ENCODE measurements at places on chromosomes 3 and 15.

- DNase-seq, result no peak
These were observed 171.5 kb downstream of the LRTM1 start for GRCh38 chr3:54756330-54756731.

DNA sequence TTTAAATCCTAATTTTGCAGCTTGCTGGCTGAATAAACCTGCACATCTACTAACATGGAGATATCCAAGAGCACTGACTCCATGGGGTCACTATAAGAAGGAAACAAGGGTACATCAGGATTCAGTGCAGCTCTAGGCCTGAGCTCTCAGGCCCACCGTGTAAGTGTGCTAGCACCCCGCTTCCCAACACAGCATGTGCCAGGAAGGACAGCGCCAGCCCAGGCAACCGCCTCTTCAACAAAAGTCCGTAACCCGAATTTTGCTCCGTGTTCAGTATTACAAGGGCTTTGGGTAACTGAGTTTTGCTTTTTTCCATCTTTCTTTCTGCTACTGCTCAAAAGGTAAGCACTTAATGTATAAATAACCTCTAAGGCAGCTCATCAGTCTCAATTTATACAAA is 89.8 kb downstream of the LRIG1 start:
- no peak for DNase-seq

DNA sequence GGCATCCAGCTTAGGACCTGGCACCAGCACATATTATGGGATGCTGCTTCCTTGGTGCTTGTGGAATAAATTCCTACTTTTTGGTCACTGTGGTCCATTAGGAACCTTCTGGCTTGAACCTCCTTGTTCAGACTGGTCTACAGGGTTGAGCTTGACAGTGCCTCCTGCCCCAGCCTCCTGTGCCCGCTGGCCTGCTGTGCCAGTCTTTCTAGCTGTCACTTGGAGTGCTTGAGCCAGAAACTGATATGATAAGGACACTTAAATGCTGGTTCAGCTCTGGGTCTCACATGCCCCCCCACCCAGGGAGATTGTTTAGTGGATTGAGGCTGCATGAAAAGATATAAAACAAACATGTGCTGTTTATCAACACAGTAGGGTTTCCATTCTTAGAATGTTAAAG is 147.8 kb downstream of the SLCO3A1 start:
- no peak for DNase-seq

- DNase-seq, result no peak
These were observed at the start of gene SAMMSON for GRCh38 chr3:69999140-70000027. Gene SAMMSON (plus strand): TSS chr3:69999733.

DNA sequence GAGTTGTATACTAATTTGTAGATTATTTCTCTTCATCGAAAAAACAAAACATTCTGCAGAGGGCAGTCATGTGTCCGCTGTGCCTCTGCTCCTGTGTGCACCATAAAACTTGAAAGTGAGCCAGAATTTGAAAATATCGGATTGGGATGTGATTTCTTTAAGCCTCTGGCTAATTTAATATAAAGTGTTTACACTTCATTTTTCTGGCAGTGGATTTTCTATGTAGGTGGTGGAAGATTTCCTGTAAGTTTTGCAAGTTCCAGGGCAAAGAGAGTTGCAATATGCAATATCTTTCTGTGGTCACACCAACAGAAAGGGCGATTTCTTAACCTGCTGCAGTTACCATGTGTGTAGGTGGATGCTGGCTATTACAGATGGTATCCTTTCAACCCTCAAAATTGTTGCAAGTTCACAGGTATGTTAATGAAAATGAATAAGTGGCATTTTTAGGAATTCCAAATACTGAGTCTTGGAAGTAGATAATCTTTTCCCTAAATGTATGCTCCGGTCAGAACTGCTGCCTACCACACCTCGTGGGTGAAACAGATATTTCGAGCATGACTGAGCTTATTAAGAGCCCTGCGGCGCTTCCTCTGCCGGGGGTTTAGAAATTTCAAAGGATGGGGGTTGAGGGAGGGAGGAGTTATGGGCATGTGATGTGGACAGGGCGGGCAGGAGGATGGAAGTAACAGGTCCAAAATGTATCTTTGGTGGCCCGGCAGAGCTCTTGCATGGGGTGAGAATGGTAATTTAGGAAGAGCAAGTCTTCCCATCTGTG is 134.0 kb downstream of the PGPEP1L start:
- DNase-seq, result peak; percentile 70

GRCh38 chr3:64805978-64806377 is 118.2 kb upstream of the ADAMTS9 start:
- DNase-seq, result no peak

DNA sequence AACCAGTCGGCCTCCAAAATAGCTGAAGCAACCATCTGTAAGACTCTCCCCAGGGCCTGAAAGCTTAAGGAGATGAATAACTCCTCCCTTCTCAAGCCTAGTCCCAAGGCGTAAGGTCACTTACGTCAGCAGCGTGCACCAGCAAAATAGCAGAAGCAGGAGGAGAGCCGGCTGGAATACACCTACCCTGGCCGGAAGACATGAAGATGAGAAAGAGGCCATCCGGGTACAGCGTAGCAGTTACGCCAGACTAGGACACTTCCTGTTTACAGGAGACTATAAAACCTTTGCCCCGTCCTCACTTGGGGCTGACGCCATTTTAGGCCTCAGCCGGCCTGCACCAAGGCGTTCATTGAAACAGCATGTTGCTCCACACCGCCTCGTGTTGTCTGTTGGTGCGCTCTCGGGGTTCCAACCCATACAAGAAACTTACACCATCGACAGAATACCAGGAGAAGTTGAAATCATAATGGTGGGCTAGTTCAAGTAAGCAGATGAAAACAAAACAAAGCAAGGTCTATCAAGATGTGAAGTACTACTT is 2.5 kb downstream of the CFAP92 start:
- DNase-seq, result no peak

DNA sequence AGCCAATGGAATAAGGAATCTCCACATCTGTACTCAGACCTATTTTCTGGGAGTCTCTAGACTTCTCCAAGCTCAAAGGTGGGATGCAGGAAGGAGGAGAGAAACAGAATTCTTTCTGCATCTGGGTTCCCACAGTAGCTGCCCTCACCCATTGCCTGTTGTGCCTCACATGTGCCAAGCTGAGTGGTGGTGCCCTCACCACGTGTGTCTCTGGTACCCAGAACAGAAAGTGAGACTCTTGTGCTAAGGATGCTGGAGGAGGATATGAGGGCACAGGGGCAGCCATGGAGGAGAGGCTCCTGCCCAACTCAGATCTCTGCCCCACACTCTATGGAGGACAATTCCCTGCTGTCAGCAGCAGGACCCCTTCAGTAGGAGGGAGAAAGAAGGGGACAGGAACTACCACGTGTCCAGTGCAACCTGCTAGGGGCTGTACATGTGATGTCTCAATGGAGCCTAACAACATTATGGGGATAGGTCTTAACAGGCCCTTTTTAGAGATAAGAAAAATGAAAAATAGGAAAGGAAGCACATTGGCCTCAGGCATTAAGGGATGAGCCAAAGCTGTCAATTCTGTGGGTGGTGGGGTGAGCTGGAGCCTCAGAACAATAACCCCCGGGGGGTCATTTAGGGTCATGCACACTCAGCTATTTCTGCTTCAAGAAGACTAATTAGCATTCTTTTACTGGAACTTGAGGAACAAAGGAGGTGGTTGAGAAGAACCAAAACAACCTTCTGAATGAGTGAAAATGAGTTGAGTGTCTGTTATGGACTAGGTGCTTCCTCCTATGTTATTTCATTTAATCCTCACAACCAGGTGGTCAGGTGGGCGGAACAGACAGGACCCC is 16.3 kb upstream of the NOX5 start:
- DNase-seq, result no peak

GRCh38 chr3:71513081-71513480 is 70.4 kb downstream of the FOXP1 start:
- DNase-seq, result no peak

GRCh38 chr15:84079885-84080777 is 155.4 kb upstream of the GOLGA6L4 start:
- DNase-seq, result peak; percentile 79

DNA sequence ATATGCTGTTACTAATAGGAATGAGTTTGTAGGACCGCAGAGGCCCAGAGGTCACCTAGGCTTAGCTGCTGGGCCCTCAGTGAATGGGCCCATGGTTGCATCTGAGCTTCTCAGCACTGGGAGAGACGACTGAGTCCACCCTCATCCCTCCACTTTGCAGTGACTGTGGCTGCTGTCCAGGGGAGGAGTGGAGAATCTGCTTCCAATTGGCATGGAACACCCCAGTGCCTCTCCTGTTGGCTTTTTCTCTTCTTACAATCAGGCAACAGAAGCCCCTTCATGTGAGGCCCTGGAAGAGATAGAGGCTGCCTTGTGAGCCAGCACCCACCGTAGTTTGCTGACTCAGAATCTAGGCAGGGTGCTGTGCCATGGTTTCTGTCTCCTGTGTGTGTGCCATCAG is 55.6 kb downstream of the ARNT2 start:
- no peak for DNase-seq

DNA sequence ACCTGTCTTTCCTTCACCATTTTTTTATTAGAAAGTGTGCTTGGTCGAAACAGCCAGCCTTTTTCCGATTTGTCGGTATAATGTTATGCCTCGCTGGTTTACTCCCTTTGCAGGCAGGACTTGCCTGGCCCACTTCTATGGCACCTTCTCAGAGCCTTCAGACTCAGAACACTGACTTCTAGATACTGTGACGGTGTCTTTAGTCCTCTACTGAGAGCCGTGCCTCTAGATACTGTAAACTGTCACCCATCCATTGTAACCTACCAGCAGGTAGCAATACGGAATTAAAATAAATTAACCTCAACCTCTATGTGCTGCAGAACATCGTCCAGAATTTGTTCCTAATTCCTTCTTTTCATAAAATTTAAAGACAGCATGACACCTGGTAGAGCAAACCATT is 247.7 kb upstream of the TTC14 start:
- DNase-seq, result no peak

GRCh38 chr3:134312873-134313846 is 61.1 kb downstream of the AMOTL2 start:
- DNase-seq, result no peak

GRCh38 chr3:34284959-34285826 is 486.8 kb downstream of the PDCD6IP start:
- no peak for DNase-seq

DNA sequence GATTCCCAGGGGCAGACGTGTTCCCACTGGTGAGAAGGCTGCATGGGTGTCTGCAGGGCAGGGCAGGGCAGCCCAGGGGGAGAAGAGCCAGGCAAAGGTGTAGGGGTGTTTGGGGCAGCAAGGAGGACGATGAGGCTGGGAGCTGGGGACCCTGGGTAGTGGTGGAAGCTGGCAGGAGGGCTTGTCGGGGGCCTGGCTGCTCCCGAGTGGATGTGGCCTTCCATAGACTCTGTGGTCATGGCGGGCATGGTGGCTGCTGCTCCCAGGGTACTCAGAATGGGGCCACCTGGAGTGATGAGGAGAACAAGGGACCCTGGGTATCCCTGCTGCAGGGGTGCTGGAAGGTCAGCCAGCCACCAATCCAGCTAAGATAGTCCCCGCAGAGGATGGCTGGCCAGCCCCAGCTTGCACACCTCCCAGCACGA is 107.5 kb downstream of the WNT7A start:
- DNase-seq, result no peak

DNA sequence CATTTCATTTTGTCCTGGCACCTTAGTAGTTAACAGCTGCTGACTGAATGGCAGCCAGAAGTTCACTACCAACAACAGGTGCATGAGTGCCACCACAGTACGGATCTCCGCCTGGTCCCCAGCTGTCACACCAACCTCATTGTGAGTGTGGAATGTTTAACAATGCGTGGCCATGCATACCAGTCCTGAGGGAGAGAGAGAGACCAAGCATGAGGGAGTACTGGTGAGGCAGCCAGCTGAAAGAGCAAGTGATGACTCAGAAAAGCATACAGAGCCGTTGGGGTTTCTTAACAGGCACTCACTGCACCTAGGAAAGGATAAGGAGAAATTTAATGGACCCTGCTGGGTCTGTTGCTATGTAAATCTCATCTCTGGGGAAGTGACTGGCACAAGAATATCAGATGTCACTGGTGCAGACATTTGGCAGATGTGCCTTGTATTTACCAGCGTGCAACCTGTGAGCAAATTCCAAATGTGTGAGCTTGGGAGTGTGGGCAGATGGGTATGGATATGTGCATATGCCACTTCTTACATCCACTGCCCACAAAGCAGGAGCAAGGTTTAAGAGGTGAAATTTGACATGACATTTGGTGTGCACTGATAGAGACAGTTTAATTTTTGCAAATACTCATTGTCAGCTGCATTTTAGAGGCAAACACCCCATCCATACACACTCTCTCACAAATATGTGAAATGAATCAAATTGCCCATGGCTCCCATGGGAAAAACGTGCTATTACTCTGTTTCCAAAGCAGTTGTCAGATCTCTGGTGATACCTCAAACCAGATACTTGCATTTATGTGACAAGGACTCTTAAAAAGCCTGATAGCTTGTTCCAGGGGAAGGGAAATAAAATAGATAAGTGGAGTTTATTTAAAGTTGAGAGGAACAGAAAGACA is 245.2 kb upstream of the ARPP21 start:
- no peak for DNase-seq

- DNase-seq, result peak; percentile 50
These were observed 33.2 kb downstream of the TM4SF4 start for GRCh38 chr3:149507491-149508324.

DNA sequence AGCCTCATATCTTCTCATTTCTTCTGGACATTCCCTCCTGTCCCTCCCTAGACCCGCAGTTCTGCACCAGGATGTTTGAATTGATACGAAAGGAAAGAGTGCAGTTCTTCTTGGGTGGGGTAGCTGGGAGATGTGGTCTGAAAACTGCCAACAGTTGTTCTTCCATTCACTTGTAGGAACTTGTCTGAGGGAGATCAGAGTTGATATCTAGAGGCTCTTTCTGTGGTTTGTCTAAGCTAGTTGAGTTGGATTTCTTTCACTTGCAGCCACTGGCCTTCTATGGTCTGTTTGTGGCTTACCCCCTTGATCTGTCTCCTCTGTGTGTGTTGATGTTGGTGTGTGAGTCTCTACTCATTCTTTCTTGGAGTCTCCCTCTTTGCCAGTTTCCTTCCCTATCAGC is 42.5 kb upstream of the PIK3CB start:
- DNase-seq, result peak; percentile 21

- no peak for DNase-seq
These were observed 164.6 kb upstream of the PFN2 start for GRCh38 chr3:150135287-150135721.

- DNase-seq, result no peak
These were observed 159.4 kb downstream of the FBLN2 start for GRCh38 chr3:13708301-13708700.

- DNase-seq, result no peak
These were observed 971 bp downstream of the C3orf22 start for GRCh38 chr3:126557761-126558160.

Data from GM12865 (cell line).